NCI-H524 treated with DMSO at 0.1 percent for 48 hours (cell line): ENCODE measurements at places on chromosomes 13 and 19.
A peak's percentile ranks its signal among the peaks of the same experiment; 100 is the strongest.

DNA sequence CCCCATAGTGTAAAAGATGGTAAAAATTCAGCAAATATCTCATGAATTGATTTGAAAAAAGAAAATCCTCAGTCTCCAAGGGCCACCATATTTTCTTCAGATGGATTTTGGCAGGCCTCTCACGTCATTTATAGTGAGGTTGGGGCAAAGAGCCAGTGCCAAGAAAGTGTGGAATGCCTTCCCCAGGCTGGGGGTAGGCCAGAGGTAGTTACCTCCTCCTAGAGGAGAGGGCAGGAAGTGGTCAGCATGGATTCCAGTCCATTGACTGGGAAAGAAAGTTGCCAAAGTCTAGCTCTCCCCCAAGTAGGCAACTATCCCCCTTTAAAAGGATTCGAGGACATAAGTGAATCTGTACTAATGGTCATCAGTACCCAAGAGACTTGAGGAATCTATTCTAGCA is 68.4 kb upstream of the KCTD4 start:
- DNase-seq: no peak

DNA sequence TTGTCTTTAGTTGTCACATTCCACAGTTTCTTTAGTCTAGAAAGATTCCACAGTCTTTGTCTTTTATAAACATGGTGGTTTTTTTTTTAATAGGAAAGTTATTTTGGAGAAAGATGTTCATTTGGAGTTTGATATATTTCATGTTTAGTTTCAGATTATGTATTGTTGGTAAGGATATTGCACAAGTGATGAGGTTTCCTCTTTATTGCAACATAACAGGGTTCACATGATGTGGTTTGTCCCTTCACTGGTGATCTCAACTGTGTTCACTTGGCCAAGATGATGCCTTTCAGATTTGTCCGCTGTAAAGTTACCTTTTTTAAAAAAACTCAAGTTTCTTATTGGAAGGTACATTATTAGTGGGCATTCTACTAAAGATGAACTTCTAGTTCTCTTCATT is 3.2 kb downstream of the ZNF230 start:
- DNase-seq: no peak

DNA sequence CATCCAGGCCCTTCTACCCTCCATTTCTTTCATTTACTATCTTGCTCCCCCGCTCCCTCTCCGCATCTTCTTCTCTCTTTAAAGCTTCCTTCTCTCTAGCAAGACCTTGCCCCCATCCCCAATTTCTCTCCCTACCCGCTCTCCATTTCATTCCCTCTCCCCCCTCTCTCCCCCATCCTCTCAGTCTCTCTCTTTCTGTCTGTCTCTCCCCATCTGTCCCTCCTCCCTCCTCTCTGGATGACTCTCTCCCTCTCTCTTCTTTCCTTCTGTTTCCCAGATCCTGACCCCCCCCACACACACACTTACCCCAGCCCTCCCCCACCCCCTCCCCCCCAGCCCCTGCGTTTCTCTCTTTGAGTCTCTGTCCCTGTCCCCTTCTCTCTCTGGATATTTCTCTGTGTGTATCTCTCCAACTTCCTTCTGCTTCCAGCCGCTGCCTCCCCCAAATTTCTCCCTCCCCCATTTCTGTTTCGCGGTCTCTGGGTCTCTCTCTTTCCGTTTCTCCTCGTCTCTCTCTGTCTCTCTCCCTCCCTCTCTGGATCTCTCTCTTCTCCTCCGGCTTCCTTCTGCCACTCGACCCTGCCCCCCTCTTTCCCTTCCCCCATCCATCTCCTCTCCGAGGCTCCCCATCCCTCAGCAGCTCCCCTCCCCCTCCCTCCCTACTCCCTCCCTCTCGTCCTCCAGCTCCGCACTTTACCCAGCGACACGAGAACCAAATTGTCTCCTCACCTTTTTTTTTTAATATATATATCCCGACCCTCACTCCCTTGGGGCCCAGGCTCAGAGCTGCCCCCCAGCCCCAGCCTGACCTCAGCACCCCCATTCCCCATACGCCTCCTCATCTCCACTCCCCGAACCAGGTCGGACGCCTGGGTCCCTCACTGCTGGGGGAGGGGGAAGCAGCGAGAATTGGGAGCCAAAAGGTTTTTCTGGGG is 3.6 kb upstream of the CACNG8 start:
- DNase-seq: no peak

GRCh38 chr19:34096020-34096915 is 76.0 kb upstream of the LSM14A start:
- DNase-seq: peak; percentile 66

- no peak for DNase-seq
These were observed 23.5 kb downstream of the COL5A3 start for GRCh38 chr19:9986787-9987281.

GRCh38 chr13:30398601-30399072 is 23.7 kb upstream of the UBE2L5 start:
- no peak for DNase-seq

GRCh38 chr19:40521276-40521675 is 54.5 kb downstream of the SPTBN4 start:
- DNase-seq: no peak

- DNase-seq: no peak
These were observed 616 bp downstream of the TSHZ3 start for GRCh38 chr19:31348481-31349159.

GRCh38 chr13:83935566-83935965 is 53.3 kb upstream of the SLITRK1 start:
- peak; percentile 26 for DNase-seq

DNA sequence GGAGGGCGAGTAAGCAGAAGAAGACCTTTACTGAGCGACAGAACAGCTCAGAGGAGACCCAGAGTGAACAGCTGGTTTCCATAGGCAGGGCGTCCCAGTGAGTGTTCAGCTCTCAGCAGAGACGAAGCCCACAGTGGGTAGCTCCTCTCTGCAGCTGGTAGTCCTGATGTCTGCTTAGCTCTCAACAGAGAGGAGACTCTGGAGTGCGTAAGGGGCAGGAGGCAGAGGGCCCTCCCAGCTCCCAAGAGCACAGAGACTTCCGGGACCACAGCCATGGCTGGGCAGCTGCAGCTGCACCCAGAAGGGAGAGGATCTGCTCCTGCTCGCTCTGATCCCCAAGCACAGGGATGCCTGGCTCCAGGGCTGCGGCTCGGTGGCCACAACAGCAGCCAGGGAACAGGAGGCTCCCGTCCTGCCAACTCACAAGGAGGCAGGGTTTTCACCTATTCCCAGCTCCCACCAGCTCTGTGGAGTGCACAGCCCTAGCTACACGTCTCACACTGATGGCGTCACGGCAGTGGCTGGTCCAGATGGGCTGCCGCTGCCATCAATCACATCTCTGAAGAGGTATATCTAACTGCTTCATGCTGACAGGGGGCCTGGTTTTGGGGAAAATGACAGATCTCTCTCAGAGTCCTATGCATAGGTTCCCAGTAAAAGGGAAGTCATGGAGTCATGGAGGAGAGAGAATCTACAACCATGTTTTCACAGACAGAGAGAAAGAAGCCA is 2660.1 kb upstream of the PCDH20 start:
- DNase-seq: no peak

- no peak for DNase-seq
These were observed 2.0 kb downstream of the FBL start for GRCh38 chr19:39843919-39844793.

GRCh38 chr13:105625691-105626090 is 909.8 kb downstream of the EFNB2 start:
- DNase-seq: no peak

DNA sequence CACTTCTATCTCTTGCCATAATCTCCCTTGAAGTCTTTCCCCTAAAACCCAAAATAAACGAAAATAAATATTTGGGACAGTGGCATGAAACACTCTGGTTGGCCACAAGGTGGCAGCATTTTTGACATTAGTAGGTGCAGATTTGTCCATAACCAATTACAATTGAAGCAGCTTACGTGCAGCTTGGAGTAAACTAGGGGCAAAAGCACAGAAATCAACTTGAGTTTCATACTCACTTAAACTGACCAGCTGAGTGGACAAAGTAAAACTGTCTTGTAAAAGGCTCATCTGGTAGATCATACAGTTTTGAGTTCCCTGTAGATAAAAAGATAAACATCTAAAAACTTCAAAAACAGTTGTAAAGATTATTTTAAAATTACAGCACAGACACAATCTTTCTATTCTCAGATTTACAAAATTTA is 18.8 kb downstream of the PDCD5 start:
- no peak for DNase-seq

GRCh38 chr19:32206065-32206464 is 139.3 kb upstream of the ZNF507 start:
- DNase-seq: no peak

DNA sequence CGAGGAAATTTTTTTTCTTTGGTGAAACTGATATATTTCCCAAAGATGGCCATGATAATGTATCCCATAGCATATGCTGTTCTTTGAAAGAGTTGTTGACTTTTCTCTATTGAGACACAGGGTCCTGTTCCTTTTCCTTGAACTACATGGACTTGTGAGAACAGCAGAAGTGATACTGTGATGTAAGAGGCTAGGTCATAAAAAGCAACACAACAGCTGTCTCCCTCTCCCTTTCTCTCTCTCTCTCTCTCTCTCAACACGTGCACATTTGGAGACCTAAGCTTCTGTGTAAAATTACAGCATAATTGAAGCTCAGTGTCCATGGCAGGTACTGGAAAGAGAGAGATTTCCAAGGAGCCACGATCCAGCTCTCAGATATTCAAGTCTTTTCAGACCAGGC is 1712.4 kb downstream of the EFNB2 start:
- DNase-seq: no peak

GRCh38 chr13:46119883-46120614 is 15.2 kb upstream of the CPB2 start:
- no peak for DNase-seq

GRCh38 chr19:29785955-29786589 is 25.7 kb upstream of the CCNE1 start:
- no peak for DNase-seq

DNA sequence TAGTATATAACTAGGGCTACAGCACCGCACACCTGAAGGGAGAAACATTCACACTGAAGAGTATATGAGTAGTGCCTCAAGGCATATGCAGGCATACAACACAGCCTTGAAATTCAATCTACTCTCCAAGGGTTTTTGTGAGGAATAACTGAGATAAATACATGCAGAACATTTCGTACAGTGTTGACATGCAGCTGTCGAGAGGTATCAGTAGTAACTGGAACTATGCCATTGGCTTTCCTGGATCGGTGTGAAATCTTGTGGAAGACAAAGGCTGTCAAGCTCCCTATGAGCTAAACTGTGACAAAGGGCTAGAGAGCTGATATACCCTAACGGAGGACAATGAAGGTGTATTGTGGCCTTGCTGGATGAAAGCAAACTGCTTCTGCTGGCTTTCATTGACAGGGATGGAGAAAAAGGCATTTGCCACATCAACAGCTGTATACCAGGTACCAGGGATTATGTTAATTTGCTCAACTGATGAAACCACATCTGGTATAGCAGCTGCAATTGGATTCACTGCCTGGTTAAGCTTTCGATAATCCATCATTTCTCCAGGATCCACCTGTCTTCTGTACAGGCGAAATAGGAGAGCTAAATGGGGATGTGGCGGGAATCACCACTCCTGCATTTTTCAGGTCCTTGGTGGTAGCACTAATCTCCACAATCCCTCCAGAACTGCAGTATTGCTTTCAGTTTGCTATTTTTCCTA is 16.3 kb downstream of the MTRF1 start:
- no peak for DNase-seq

- DNase-seq: no peak
These were observed 212.8 kb downstream of the ENOX1 start for GRCh38 chr13:43573802-43574514.

DNA sequence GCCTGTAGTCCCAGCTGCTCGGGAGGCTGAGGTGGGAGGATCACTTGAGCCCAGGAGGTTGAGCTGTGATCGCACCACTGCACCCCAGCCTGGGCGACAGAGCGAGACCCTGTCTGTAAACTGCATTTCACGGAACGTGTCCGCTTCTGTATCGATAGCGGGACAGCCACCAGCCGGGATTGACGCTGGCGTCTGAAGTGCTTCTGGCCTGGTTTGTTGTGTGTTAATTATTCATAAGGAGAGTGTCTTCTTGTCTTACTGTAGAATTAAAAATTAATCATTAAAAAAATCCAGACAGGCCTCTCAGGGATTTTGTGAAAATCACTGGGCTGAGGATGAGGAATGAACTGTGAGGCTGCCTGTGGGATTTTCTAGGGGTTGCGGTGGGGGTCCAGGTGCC is 16.2 kb upstream of the MISP start:
- DNase-seq: no peak

GRCh38 chr19:58279925-58280316 is 1.2 kb downstream of the ZNF8 start:
- DNase-seq: no peak

GRCh38 chr13:28089065-28089464 is 11.3 kb downstream of the FLT3 start:
- no peak for DNase-seq

GRCh38 chr13:64471916-64472315 is 2758.2 kb downstream of the PCDH9 start:
- no peak for DNase-seq

GRCh38 chr19:46950526-46951170 is 69.0 kb upstream of the NPAS1 start:
- DNase-seq: no peak

GRCh38 chr19:35168196-35168595 is 13.7 kb downstream of the FXYD5 start:
- DNase-seq: no peak

DNA sequence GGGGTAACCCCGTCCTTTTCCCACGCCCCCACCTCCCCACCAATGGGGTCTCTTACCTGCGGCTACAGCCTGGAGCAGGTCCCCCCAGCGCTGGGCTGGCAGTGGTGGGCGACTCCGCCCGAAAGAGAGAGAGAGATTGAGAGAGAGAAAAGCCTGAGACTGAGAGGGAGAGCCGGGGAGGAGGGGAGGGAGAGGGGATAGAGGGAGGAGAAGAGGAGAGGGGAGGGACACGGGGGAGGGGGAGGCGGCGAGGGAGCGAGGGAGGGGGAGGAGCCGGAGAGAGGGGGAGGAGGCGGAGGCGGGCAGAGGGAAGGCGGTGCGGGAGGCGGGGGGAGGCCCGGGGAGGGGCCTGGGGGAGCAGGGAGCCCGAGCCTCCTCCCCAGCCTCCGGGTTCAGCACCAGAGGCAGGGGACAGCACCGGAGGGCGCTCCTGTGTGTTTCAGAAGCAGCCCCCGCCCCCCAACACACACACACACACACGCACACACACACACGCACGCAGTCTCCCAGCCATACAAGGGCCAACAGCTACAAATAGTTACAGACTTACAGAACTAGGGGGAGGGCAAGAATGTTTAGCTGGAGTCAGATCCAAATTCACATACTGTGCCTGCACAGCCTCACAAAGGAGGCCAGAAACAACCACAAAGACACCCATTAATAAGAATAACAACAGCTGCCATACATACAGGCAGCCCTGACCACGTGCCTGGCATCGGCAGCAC is at the start of gene SLC8A2:
Gene SLC8A2 (minus strand): TSS at position 161 of the 725 bp plus-strand sequence. CDS start 5,490 bp downstream, outside the sequence.
- DNase-seq: peak; percentile 18

- no peak for DNase-seq
These were observed 34.4 kb upstream of the NANOS3 start for GRCh38 chr19:13842291-13843103.

GRCh38 chr19:1055886-1056620 is 10.9 kb upstream of the ARHGAP45 start:
- no peak for DNase-seq
